ENCODE measurements at places on chromosomes 11 and 22. TPM values are rescaled to one million over a fixed set of nuclear protein-coding genes. Genes with fewer than 3 reads are reported as not detected.

MRPL40 gene
- 38.0 TPM for total RNA-seq

CARD18 gene
- total RNA-seq = not detected

DNA sequence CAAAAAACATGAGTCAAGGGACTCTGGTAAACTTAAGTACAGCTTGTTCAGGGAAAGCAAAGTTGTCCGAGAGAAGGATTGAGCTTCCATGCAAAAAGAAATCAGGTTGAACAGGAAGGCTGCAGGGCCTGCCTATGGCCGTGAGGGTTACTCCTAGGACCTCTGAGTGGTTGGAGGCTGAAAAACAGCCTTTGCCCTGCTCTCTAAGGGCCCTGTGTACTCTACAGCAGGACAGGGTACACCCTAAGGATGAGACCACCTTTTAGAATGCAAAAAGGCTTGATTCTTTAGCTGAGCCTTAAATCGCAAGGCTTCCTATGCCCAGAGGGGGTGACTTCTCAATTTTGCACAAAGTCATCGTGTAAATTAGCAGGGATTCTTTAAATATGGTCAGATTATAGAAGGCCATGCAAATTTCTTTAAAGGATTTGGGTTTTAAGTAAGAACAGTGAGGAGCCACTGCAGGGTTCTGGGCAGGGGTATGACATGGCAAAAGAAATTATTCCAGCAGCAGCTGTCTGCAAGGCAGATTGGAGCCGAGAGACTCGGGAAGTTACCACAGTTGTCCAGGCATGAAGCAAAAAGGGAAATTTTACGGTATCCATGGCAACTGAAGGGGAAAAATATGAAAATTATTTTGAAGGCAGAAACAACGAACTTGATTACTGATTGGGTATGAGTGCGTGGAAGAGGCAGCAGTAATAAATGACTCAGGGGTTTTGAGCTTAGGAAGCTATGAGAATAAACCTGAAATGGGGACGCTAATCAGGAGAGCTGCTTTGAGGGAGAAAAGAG lies 91.8 kb downstream of the FAM76B start:
- no peak overlapping the region for H3K4me3 ChIP-seq
- peaks cover 9% of the 10 kb centered on the region for H3K4me1 ChIP-seq
- H3K27ac ChIP-seq = no peak overlapping the region
- DNase-seq = no peak
- no peaks in the 10 kb centered on the region for H3K27me3 ChIP-seq

VPREB1 gene
- not detected for total RNA-seq

- DNase-seq = no peak
- peaks cover 74% of the 10 kb centered on the region for H3K27me3 ChIP-seq
- H3K27ac ChIP-seq = no peak overlapping the region
Measured at GRCh38 chr11:82731691-82732277, 1.9 kb downstream of the FAM181B start.

DNA sequence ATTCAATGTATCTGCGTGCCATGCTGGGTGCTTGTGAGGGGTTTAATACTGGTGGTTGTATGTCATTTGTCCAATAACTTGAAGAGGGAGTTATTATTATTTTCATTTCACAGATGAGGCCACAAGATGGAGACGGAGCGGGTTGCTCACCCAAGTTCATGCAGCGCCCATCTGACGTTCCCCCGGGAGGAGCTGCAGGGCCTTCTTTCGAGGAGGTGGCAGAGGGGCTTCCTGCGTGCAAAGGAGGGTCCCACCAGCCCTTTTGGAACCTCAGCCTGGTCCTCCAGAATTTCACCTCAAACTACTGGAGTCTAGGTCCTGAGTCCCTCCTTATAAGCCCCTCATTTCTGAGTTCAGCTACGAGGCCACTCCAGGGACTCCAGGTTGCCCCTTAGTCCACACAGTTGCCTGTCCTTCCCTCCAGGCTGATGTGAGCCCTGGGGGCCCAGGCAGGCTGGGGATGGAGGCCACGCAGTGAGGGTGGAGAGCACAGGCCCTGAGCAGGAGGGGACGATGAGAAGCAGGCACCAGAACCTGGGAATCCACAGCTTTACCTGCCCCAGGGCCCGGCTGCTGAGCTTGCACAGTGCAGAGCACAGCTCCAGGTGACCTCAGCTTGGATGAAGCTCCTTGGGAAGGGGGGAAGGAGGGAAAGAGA lies 2.9 kb upstream of the VSIG10L2 start:
- no peak overlapping the region for H3K27ac ChIP-seq
- DNase-seq = no peak
- no peaks in the 10 kb centered on the region for H3K36me3 ChIP-seq
- H3K27me3 ChIP-seq = peaks cover 12% of the 10 kb centered on the region
- peaks cover 6% of the 10 kb centered on the region for H3K4me1 ChIP-seq

DNA sequence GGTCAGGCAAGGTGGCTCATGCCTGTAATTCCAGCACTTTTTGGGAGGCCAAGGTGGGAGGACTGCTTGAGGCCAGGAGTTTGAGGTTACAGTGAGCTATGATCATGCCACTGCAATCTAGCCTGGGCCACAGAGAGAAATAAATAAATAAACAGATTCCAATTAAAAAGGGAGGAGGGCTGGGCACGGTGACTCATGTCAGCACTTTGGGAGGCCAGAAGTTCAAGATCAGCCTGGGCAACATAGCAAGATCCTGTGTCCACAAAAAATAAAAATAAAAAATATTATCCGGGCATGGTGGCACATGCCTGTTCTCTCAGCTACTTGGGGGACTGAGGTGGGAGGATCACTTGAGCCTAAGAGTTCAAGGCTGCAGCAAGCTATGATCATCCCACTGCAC lies 7.5 kb downstream of the CYB561A3 start:
- no peak for DNase-seq
- no peaks in the 10 kb centered on the region for H3K27me3 ChIP-seq
- H3K4me1 ChIP-seq = no peaks in the 10 kb centered on the region
- H3K27ac ChIP-seq = no peak overlapping the region

DNA sequence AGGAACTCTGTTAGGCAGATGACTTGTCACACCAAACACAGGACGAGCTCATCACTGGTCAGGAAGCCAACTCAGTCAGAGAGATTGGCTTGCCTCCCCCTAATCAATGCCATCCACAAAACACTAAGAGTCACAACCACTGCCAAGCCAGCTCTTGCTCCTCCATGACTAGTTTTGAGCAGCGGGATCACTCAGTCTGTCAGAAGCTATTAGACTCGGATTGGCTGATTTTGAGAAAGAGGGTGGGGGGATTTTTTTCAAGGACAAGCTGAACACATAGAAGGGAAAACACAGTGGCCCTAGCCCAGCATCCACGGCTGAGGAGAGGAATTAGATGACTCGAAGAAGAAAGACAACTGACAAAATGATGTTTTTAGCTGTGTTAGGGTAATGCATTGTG lies 55.9 kb downstream of the SEZ6L start:
- no peak for DNase-seq
- H3K4me3 ChIP-seq = no peak overlapping the region
- H3K27me3 ChIP-seq = peaks cover 65% of the 10 kb centered on the region
- H3K36me3 ChIP-seq = no peaks in the 10 kb centered on the region
- no peak overlapping the region for H3K27ac ChIP-seq

GRCh38 chr22:39152024-39152510 lies 413 bp downstream of the CBX7 start:
- H3K27ac ChIP-seq = no peak overlapping the region

DNA sequence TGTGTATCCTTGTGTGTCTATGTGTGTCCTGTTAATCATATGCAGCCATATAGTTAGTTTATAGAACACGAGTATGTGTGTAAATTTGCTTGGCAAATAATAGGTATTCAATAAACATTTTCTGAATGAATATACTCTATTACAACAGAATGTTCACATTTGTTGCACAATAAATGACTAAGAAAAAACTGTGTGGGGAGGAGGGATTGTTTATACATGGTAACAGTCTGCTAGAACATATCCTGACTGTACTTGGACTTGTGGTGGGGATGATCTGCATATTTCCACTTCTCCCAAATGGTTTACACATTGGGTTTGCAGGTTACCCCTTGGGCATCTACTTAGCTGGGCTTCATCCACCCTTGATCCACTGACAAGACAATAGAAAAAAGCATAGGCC lies 194.6 kb downstream of the INSC start:
- no peak for DNase-seq
- H3K27ac ChIP-seq = no peak overlapping the region
- H3K27me3 ChIP-seq = no peaks in the 10 kb centered on the region
- no peaks in the 10 kb centered on the region for H3K4me1 ChIP-seq
- H3K4me3 ChIP-seq = no peak overlapping the region

DNA sequence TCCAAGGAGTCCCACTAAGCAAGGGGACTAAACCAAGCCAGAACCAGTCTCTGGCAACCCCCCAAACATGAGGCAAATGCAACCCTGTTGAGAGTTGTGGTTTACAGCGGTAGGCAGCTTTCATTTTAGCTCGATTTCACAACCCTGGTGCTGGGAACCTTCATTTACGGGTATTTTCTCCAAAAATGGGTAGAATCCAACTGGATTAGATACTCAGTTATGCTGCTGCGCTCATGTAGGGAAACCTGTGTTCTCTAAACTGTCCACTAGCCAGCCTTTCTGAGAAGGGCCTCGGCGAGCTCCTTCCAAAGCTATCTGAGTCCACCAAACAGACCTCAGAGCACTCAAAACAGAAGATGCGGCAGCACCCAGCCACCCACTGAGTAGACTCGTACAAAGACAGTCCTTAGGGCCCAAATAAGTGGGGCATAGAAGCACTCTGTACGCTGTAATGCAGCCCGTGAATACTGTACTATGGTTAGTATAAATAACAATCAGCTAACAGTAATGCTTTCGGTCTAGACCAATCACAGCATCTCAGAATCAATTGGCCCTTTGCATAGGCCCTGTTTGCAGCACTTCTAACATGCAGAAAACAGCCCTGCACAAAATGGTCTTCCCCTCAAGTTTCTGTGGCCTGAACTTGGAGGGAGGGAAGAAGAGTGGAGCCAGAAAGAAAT lies 104.7 kb downstream of the ETS1 start:
- DNase-seq = no peak
- peaks cover 39% of the 10 kb centered on the region for H3K36me3 ChIP-seq
- no peak overlapping the region for H3K4me3 ChIP-seq
- no peak overlapping the region for H3K27ac ChIP-seq
- H3K4me1 ChIP-seq = peaks cover 7% of the 10 kb centered on the region

- no peak for DNase-seq
- H3K27me3 ChIP-seq = no peaks in the 10 kb centered on the region
- H3K36me3 ChIP-seq = no peaks in the 10 kb centered on the region
Measured at GRCh38 chr22:45594123-45594941, 77.3 kb upstream of the ATXN10 start.

- DNase-seq = no peak
- H3K4me3 ChIP-seq = no peak overlapping the region
Measured at GRCh38 chr11:29309992-29310391, 706.8 kb downstream of the KCNA4 start.

DNA sequence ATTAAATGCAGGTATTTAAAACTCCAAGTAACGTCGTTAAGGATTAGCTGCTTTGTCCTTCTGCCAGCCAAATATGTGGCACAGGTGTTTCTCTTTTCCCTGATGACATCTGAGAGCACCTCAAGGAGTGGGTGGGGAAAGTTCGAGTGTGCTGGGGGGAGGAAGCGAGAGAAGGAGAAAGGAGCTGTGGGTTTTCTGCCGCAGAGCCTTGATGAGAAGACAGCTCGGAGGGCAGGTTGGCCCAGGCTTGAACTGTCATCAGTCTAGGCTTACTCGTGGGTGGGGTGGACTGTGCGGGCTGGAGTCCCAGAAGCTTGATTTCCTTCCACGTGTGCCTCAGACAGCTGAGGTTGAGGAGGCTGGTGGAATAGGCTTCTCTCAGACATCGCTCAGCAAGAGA lies 15.2 kb upstream of the SORL1-AS1 start:
- H3K36me3 ChIP-seq = no peaks in the 10 kb centered on the region
- no peak overlapping the region for H3K27ac ChIP-seq
- no peak for DNase-seq
- no peak overlapping the region for H3K4me3 ChIP-seq
- no peaks in the 10 kb centered on the region for H3K27me3 ChIP-seq

DNA sequence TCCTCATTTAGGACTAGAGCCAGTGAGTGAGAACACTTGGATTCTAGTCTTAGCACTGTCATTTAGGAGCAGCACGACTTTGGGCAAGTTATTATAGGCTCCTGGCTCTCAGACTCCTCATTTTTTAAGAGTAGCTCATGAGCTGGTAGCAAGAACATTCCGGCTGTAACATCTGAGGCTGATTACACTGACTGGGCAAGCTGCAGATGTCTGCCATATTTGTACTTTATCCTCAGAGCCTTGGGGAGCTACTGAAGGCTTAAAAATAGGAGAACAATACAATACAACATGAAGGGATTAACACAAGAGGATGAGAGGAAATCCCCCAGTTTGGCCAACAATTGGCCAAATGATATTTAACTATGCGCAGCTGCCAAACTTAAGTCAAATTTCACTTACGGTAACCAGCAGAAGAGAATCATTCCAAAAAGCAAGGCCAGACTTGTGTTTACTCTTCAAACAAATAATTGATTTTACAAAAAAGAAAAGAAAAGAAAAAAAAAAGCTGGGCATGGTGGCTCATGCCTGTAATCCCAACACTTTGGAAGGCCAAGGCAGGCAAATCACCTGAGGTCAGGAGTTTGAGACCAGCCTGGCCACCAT lies 113.1 kb upstream of the ARHGAP42 start:
- no peak overlapping the region for H3K4me3 ChIP-seq
- H3K27ac ChIP-seq = no peak overlapping the region
- DNase-seq = no peak
- H3K36me3 ChIP-seq = no peaks in the 10 kb centered on the region

- peaks cover 44% of the 10 kb centered on the region for H3K4me1 ChIP-seq
- DNase-seq = no peak
- H3K27ac ChIP-seq = peak overlapping the region; percentile 100
- peaks cover 9% of the 10 kb centered on the region for H3K27me3 ChIP-seq
Measured at GRCh38 chr11:62882431-62882749, 1.7 kb downstream of the SLC3A2 start.

- DNase-seq = no peak
- no peak overlapping the region for H3K4me3 ChIP-seq
- H3K4me1 ChIP-seq = peaks cover 10% of the 10 kb centered on the region
- no peaks in the 10 kb centered on the region for H3K27me3 ChIP-seq
- H3K27ac ChIP-seq = no peak overlapping the region
Measured at GRCh38 chr11:78377625-78378418, 39.8 kb downstream of the GAB2 start.

DNA sequence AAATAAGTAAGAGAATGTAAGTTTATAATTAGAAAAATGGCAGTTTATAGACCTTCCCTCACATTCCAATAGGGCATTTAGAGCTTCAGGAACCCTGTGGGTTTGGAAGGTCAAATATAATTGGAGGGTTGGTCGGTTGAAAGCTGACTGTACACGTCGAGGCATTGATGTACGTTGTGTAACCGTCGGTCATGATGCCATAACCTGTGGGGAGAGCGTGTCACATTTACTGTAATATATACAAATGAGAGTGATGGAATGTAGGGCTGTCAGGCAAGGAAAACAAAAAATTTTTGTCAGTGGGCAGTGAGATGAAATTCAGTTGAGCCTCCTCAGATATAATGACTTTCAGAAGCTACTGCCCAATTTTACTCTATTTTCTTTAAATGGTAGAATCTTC lies 88.5 kb downstream of the ARL14EP start:
- DNase-seq = no peak
- no peak overlapping the region for H3K27ac ChIP-seq
- no peaks in the 10 kb centered on the region for H3K4me1 ChIP-seq
- H3K4me3 ChIP-seq = no peak overlapping the region
